Right lung (tissue), 10 donors: ENCODE measurements at places on chromosomes 16 and 17.

- DNase-seq = no peak
Observed at GRCh38 chr16:24018485-24018884, 182.7 kb downstream of the PRKCB start.

DNA sequence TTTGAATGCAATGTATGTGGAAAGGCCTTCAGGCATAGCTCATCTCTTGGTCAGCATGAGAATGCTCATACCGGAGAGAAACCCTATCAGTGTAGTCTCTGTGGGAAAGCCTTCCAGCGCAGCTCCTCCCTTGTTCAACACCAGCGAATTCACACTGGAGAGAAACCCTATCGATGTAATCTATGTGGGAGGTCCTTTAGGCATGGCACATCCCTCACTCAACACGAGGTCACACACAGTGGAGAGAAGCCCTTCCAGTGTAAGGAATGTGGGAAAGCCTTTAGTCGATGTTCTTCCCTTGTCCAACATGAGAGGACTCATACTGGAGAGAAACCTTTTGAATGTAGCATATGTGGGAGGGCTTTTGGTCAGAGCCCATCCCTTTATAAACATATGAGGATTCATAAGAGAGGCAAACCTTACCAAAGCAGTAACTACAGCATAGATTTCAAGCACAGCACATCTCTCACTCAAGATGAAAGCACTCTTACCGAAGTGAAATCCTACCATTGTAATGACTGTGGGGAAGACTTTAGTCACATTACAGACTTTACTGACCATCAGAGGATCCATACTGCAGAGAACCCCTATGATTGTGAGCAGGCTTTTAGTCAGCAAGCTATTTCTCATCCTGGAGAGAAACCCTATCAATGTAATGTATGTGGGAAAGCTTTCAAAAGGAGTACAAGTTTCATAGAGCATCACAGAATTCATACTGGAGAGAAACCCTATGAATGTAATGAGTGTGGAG lies 24.7 kb downstream of the ZFP90 start:
- no peak for DNase-seq

DNA sequence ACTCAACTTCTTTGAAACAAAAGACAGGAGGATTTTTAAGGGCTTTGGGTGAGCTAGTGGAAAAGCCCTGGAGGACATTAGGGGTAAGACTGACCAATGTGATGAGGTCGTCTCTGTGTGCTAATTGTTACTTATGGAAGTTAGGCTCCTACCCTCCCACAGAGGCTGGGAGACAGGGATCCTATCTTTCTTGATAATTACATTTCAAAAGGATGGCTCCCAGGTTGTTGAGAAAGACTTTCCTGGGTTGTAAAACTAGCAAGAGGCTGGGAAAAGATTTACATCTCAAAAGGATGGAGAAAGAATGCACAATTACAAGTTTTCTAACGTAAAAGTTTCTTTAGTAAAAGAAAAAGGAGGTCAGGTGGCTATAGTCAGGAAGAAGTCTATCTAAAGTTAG lies 605.8 kb upstream of the GOT2 start:
- DNase-seq = no peak

GRCh38 chr16:49672753-49673152 lies 183.2 kb downstream of the ZNF423 start:
- no peak for DNase-seq

DNA sequence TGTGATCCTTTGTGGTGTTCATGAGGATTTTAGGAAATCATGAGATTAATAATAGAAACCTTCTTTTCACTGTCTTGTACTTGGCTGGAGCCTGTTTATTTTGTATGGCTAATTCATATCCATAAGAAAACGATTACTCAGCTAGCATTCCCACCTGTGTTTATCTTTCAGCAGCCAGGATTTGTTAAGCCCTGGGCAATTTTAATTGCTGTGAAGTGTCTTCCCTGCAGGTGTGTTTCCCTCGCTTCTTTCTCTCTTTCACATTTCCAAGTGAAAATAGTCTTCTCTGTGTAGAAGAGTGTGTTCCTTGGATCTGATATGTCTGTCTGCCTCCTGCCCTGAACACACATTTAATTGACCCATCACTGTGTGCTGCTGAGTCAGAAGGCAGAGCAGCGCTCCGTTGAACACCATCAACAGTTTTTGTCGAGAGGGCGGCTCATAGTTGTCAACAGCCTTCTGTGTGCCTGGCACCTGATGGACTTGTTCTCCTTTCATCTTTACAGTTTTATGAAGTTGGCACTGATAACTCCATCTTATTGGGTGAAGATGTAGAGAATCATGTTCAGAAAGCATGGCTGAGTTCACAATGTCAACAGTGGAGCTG lies 83.2 kb downstream of the SPECC1 start:
- DNase-seq = no peak

DNA sequence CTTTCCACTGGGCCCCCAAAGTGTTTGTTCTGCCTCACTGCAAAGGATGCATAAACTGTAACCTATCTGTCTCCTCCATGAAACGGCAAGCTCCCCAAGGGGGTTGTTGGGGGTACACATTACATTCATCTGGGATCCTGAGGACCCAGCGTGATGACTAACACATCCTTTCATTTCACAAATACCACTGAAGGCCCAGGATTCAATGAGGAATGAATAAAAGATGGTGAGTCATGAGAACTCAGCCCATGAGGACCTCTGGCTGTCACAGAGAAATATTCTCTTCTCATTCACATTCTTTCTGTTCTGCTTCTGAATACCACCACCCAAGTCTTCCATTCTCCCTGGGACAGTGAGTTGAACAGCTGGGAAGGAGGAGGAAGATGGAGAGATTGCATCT lies 149.8 kb downstream of the RBFOX3 start:
- DNase-seq = no peak

- peak; percentile 42 for DNase-seq
Observed at GRCh38 chr17:82051776-82052637, at the start of the genes GPS1 and RFNG. TSS of gene GPS1 (plus strand) at chr17:82051898. CDS start at chr17:82051932, 34 bp downstream. TSS of gene RFNG (minus strand) at chr17:82051811. CDS start at chr17:82051766, 45 bp downstream.

DNA sequence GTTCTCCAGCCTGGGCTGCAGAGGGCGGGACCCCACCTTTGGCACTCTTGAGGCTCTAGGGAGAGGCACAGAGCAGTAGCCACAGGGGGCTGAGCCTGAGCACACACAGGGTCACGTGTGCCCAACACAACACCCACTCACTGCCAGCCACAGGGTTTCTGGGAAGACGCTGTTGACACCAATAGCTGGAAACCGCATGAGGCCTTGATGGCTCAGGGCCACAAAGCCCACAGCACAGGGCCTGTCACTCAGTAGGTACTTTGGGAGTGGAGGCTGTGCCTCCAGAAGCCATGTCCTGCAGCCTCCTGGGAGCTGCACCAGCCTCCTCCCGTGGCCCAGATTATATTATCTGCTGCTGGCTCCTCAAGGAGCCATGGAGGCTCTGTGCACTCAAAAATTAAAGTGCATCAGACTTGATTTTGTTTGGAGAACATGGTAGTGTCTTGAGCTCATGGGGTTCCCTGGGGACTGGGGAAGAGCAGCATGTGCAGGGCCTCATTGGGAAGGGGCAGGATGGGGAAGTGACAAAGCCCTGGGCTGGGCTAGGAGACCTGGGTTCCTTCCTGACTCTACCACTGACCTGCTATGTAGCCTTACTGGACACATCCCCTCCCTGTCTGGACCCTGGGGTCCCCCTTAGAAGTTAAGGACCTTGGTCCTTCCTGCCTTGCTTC lies 12.5 kb upstream of the SREBF1 start:
- no peak for DNase-seq

DNA sequence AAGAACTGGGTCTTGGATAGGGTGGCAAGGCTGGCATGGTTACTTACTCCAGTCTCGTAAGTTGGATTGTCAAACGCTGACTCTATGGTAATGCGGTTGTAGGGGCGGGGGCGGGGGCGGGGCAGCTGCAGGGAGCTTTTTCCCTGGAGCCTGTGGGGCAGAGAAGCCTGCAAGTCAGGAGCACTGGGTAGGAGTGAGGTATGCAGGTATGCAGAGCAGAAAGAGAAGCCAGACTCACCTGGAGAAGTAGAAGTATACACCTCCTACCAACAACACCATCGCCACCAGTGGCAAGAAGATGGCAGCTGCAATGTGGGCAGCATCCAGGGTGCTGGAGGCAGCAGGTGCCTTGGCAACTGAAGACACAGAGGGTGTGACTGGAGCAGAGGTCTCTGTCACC lies 4.8 kb upstream of the PHF12 start:
- DNase-seq = no peak

- no peak for DNase-seq
Observed at GRCh38 chr16:69538808-69539207, 27.0 kb upstream of the NFAT5 start.

DNA sequence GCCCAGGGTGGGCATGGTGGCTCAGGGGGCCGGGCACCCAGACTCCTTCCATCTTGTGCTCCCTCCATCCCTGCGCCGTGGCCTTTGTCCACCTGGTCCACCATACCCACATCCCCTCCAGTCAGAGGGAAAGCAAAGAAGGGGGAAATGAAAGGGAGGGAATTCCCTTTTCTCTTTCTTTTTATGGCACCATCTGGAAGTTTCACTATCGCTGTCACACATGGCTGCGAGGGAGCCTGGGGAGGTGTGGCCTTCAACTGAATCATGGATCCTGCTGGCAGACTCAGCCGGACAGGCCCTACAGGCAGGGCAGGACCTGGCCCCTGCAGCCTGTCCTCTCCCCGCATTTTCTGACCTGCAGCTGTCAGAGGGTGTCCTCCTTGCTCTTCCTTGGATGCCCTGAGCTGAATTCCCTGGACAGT lies 6.2 kb downstream of the SLC12A3 start:
- DNase-seq = no peak

DNA sequence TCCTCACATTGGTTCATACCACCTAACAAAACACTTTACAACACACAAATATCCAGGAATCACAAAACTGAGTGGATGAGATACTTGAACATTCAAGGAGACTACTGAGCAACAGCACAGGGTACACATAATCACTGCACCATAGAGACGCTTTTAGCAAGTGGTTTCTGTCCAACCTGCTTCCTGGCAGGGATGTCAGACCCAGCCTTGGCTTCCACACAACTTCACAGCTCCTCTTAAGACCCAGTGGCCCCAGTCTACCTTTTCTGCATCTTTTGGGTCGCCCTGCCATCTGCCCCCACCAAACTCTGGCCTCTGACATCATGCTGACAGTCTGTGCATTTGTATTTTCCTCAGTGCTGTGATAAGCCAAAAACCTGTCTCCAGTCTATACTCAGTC lies 5.9 kb upstream of the CORO6 start:
- no peak for DNase-seq

- DNase-seq = no peak
Observed at GRCh38 chr17:2853283-2854142, 57.3 kb downstream of the RAP1GAP2 start.

DNA sequence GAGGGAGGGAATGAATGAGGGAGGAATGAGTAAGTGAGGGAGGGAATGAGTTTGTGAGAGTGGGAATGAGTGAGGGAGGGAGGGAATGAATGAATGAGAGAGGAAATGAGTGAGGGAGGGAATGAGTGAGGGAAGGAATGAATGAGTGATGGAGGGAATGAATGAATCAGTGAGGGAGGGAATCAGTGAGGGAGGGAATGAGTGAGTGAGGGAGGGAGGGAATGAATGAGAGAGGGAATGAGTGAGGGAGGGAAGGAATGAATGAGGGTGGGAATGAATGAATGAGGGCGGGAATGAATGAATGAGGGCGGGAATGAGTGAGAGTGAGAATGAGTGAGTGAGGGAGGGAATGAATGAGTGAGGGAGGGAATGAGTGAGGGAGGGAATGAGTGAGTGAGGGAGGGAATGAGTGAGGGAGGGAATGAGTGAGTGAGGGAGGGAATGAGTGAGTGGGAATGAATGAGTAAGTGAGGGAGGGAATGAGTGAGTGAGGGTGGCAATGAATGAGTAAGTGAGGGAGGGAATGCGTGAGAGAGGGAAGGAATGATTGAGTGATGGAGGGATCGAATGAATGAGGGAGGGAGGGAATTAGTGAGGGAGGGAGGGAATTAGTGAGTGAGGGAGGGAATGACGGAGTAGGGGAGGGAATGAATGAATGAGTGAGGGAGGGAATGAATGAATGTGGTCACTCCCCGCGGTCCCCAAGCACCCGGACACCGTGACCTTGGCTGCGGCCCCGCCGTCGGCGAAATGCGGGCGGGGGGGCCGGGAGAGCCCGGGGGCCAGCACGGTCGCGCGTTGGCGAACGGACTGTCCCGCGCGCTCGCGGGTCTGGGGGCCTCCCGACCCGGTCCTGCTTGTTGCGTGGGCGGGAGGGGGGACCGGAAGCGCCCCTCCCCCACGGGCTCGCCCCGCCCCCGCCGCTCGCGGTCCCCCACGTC lies 1.1 kb upstream of the UBE2I start:
- peak; percentile 56 for DNase-seq

GRCh38 chr17:81050645-81051625 lies 16.0 kb downstream of the BAIAP2 start:
- DNase-seq = no peak

- peak; percentile 51 for DNase-seq
Observed at GRCh38 chr16:21708533-21709115, 44.9 kb downstream of the OTOA start.

GRCh38 chr17:37743875-37744632 lies 805 bp downstream of the HNF1B start:
- DNase-seq = no peak

DNA sequence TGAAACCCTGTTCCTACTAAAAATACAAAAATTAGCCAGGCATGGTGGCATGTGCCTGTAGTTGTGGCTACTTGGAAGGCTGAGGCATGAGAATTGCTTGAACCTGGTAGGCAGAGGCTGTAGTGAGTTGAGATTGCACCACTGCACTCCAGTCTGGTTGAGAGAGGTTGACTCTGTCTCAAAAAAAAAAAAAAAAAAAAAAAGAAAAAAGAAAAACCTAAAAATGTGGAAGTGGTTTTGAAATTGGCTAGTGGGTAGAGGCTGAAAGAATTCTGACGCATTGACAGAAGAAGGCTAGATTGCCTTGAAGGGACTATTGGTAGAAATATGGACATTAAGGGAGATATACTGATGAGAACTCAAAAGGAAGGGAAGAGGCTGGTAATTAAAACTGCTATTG lies 33.6 kb upstream of the CPPED1 start:
- no peak for DNase-seq

DNA sequence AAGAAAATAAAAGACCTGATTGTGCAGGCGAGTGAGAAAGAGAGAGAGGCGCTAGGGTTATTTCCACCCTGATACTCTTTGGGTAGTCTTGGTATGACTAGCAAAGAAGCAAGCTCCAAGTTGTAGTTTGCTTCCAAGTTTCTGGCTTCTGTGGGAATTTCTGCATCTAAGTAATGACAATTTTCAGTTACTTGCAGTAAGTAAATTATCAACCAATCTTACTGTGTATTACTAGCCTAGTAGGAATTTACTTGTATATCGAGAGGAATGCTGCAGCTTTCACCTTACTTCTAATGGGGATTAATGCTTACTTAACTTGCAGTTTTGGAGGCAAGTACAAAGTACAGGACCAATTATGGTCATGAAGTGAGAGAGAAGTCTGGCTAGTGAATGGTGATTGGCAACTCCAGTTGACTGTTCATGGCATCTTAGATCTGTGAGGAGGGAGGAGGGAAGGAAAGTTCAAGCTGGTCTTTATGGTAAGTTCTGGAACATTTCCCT lies 31.9 kb downstream of the TENT4B start:
- no peak for DNase-seq
